ENCODE measurements at places on chromosomes 13 and 19. TPM values are rescaled to one million over a fixed set of nuclear protein-coding genes. Genes with fewer than 3 reads are reported as not detected.
A peak's percentile ranks its signal among the peaks of the same experiment; 100 is the strongest.

The ZNF560 gene
- total RNA-seq: not detected

The BCAM gene
- not detected for total RNA-seq

The VSTM2B gene
- total RNA-seq: not detected

The MEX3D gene
- 6.1 TPM for total RNA-seq

The NLRP12 gene
- not detected for total RNA-seq

The IGFL1 gene
- total RNA-seq: not detected

The ERICH4 gene
- not detected for total RNA-seq

The ZNF816 gene
- 11.0 TPM for total RNA-seq

The AP1M2 gene
- total RNA-seq: not detected

The COQ8B gene
- 36.3 TPM for total RNA-seq

DNA sequence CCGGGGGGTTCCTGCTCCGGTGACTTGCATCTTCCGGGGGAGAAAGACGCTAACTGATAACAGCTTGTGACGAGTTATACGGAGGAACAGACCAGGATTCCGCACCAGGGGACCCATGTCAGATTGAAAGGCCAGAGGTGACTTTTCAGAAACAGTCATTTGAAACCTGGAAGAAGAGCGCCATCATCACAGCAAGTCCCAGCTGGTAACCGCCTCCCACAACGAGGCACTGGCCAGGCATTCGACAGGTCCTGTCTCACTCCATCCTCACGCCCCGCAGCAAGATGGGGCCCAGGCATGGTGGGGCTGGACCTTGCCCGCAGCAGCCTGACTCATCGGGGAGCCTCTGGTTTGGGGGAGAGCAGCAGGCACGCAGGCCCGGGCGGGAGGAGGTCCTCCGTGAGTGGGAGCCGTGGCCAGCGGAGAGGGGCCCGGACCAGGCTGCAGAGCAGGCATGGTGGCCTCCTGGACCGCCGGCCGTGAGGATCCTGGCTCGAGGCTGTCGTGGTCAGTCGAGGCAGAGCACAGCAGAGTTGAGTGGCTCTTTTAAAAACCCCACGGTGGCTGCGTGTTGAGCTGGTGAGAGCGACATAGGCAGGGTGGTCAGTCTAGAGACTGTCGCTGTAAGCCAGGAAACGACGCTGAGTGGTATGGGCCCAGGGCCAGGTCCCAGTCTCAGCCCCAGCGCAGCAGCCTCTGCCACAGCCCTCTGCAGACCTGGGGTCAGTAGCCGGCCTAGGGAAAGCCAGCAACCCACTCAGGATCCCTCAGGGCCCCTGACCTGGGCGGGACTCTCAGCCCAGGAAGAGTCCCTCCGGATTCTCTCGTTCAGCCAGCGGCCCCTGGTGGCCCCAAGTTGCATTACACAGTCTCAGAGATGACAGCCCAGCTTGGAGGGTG, 94.9 kb upstream of the MCF2L start:
- DNase-seq: peak; percentile 82

- no peak for DNase-seq
Observed at GRCh38 chr19:40461669-40462221, 3.8 kb downstream of the BLVRB start.

DNA sequence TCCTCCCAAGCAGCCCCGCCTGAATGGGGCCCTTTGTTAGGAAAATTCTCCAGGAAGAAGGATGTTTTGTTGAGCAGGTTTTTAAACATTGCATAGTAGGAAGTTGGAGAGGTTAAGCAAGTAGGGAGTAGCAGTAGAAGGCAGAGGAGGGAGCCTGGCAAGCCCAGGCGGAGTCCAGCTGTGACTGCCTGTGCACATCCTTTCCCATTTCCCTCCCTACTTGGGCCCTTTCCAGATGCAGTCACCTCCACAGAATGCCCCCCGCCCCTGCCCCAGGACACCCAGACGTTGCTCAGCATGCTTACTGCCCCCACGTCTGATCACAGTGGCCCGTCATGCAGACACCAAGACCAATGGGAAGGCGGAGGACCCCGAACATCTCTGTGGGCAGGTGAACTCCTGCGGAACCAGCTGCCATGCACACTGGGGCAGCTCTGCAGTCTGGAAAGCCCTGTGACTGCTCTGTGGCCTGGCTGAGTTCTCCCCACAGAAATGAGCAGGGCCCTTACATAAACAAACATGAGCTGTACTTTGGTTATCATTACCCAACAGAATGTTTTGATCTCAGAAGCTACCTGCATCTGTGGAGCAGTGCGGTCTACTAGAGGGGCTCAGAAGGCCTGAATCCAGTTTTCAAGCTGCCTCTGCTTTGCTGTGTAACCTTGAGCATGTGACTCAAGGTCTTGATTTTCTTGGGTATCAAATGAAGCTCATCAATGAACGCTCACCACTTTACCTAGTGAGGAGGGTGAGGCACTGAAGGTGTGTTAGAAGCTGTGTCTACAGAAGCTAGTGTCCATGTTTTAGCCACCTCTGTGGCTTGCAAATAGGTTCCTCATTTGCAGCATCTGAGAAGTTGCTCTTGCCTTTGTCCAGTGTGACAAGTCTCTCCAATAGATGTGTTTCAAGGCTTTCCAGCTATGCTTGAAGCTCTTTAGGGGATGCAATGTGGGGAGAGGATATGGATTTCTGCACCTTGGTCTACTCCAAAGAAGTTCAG, 84.2 kb downstream of the TNFRSF19 start:
- DNase-seq: no peak

DNA sequence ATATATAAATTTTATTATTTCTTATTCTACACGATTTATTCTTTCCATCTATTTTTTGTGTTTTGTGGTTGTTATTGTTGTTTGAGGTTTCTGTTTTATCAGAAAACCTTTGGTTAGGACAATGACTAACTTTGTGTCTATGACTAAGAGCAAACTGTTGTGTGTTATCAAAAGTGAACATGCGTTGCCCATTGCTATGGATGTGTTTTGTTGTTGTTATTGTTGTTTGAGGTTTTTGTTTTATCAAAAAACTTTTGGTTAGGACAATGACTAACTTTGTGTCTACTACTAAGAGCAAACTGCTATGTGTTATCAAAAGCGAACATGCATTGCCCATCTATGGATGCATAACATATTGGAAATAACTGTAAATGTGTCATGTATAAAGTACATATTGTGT, 692.3 kb downstream of the SLITRK1 start:
- DNase-seq: no peak

DNA sequence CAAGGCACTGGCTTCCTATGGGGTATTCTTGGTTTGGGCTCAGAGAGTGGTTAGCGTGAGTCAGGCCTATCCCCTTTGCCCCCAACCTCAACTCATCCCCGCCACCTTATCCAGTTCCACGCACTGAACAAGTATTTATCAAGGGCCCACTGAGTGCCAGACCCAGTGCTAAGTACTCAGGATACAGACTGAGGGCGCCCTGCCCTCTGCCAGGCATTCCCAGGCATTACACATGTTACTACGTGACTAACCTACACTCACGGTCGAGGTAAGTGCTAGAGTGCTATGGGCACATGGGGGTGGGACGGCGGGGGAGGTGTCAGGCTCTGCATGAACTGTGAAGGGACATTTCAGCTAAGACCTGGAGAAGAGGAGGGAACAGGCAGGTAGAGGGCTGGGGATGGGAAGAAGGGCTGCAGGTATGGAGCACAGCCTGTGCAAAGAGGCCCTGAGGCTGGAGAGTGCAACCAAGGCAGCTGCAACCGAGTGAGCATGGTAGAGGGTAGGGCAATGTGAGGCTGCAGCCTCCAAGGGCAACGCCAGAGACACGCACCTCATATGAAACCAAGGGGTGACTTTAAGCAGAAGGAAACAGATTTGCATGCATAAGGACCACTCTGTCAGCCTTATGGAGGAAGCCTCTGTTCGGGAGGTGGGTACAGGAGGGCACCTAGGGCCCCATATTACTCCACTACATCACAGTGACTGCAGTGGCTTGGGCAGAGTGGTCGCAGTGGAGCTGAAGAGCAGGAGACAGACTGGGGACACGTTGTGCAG, 22.5 kb downstream of the DHRS12 start:
- peak; percentile 33 for DNase-seq

GRCh38 chr13:92224825-92225224, 826.4 kb downstream of the GPC5 start:
- no peak for DNase-seq

DNA sequence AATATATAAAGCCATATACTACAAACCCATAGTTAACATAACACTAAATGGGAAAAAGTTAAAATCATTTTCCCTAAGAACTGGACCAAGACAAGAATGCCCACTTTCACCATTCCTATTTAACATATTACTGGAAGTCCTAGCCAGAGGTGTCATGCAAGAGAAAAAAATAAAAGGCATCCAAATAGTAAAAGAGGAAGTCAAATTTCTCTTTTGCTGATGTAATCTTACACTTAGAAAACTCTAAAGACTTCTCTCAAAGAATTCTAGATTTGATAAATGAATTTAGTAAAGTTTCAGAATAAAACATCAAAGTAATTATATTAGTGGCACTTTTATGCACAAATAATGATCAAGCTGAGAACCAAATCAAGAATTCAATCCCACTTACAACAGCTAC, 678.9 kb upstream of the SLITRK5 start:
- no peak for DNase-seq

DNA sequence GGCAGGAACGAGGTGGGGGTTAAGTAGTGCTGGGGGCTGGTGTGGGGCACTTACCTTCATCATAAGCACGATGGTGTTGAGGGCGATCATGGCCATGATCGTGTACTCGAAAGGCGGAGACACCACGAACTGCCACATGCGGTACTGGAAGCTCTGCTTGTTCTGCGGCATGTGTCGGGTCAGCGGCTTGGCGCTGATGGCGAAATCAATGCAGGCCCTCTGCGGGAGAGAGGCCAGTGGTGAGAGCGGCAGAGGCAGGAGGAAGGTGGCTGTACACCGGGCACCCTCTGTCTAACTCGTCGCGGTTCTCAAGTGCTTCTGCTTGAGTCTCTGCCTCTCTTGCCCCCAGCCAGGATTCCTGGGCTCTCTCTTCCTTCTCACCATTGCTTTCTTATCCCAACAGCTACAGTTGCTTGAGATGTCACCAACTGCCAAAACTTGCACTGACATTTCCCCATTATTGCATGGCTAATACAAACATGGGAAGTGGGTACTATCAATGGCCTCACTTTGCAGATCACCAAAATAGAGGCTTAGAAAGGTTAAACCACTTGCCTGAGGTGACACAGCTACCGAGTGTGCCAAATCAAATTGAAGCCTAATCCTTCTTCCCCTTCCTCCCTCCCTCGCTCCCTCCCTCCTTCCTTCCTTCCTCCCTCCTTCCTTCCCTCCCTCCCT, 105.0 kb downstream of the IER2 start:
- no peak for DNase-seq

DNA sequence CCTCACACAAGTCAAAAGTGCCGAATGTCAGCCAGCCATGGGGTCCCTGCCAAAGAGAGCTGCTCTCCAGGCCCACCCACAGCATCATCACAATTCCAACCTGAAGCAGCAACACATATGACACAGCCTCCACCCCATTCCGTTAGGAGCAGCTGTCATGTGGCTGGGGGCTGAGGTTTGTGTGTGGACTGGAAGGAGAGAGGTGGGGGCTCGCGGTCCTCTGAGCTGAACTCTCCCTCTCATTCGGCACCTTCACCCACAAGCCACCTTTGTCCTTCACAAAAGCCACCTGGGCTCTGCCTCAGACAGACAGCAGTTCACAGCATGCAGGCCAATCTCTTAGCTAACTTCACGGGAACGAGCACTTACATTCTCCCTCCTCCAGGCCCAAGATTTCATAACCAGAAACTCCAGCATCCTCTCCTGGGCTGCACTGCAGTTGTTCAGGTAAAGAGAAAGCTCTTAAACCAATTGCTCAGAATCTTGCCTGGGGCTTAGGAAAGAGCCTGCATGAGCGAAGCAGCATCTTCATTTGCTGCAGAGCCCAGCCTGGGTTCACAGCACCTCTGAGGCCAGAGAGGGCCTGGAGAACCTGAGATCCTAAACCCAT, 7.2 kb downstream of the RAB20 start:
- DNase-seq: no peak

DNA sequence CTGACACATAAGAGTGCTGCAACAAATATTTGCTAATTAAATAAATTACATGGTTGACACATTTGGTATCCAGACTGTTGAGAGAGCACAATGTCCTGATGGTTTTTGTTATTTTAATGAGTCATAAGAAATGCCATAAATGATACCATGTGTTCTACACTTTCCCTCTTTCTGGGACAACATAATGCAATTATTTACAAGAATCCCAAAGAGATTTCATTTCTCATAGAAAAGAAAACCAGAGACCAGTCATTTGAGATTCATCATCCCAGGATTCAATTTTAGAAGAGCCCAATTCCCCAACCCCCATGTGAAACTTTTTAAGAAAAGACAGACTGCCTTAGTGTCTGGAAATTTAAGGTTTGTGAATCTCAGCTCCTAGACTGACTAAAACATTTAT, 399.6 kb downstream of the DCT start:
- no peak for DNase-seq

DNA sequence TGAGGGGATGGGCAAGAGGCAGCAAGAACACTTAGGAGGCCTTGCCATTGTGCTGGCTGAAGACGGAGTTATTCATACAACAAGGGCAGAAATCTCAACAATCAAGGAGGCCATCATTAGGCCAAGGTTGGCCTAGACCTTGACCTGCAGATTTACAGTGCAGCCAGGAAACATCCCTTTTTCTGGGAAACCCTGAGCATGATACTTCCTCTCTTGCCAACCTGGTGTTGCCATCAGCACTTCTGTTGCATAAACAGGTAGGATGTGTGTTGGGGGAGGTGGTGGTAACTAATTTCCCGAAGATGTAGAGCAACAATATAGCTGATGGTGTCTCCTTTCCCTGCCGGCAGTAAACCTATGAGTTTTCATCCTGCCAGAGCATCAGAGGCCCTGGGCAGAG, 8.0 kb downstream of the TMEM272 start:
- DNase-seq: no peak

- no peak for DNase-seq
Observed at GRCh38 chr19:30228835-30229524, 143.2 kb upstream of the ZNF536 start.

DNA sequence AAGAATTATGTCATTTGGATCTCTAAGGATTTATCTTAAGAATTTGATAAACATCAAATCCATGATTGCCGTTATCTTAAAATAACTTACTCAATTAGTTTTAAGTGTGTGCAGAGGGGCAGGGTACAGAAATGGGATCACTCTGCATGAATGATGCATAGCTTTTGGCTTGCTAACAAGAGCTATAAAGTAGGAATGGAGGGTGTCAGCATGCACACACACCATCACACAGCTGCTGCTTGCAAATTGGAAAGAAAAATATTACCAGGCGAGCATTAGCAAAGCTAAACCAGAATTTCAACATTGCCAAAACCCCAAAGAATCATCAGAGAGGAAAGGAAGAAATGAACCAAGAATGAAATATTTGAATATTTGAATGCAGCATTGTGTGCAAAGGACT, 580.6 kb downstream of the LMO7 start:
- DNase-seq: no peak

DNA sequence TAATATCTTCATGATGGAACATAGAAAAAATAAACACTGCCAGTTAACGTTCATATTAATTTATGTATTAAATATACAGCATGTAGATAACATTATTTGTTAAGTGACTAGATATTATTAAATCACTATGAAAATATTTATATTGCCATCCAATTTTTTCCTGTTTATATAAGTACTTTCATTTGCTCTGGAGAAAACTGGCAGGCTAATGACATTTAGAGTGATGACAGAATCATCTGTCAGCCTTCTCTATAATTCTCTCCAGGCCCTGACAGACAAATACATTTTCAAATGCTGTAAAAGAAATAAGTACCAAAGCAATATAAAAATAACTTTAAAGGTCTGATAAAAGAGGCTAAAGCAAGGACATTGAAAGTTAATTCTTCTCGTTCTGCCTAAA, 2556.7 kb upstream of the PCDH20 start:
- no peak for DNase-seq

GRCh38 chr19:12841094-12841493, 2.8 kb downstream of the MAST1 start:
- peak; percentile 36 for DNase-seq
